Esophagus muscularis mucosa (tissue), 4 donors: ENCODE measurements at places on chromosomes 5 and 9.

DNA sequence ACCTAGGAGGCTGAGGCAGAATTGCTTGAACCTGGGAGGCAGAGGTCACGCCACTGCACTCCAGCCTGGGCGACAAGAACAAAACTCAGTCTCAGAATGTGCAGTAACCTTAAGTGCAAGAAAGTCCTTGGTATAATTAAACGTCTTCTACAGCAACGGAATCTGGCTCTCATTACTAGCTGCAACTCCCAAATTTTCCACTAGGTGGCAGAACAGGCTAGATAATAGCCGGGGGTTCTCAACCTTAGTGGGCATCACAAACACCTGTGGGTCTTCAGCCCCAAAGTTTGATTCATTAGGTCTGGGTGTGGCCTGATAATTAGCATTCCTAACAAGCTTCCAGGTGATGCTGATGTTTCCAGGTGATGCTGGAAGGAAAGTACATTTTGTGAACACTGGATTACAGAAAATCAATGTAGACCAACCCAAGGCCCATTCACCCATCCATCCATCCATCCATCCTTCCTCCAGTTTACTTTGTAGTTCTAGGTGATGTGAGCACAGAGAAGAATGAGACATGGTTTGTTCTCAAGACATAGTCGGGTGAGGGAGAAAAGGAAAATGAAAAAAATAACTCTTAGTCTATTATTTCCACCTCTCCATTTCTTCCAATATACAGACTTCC is 37.3 kb downstream of the FBXW2 start:
- DNase-seq, result peak; percentile 93

GRCh38 chr5:9596824-9597223 is 33.3 kb downstream of the TAS2R1 start:
- peak; percentile 83 for DNase-seq

- DNase-seq, result no peak
Observed at GRCh38 chr9:131826966-131827525, 87.2 kb upstream of the RAPGEF1 start.

DNA sequence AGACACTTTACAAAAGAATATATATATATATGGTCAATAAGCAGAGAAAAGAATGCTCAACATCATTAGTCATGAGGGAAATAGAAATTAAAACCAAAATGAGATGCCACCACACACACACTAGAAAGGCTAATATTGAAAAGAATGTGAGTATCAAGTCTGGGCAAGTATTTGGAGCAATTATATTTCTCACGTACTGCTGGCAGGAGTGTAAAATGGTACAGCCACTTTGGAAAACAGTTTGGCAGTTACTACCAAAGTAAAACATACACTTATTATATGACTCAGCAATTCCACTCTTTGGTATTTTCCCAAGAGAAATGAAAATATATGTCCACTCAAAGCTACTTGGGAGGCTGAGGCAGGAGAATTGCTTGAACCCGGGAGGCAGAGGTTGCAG is 29.8 kb downstream of the NEUROG1 start:
- no peak for DNase-seq

DNA sequence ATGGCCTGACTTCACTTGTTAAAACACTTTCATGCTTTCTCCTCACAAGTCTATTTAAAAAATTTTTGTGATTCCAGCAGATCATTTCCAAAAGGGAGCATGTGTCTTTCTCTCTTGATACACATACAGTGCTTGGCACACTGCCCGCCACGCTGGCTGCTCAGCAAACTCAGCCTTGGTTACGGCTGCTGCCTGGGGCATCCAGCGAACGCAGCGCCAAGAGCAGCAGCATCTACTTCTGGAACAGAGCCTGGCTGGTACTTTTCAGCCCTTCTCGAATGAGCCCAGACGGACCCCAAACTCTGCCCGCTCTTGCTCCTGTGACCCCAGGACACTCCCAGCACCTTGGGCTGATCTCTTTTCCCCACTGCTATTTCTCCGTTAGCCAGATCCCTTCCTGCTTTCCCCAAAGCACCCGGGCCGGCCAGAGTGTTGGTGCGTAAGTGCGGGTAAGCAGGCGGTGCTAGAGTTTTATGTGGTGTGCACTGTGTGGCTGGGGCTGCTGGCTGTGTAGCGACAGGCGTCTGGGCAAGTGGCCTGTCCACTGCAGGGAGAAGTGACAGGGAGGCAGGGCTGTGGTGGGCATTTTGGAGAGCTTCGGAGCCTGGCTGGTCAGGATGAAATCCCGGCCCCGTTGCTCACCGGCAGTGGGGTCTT is 73.2 kb downstream of the SH3PXD2B start:
- DNase-seq, result no peak
